RCC 7860 (cell line): ENCODE measurements at places on chromosomes 13 and 19.

DNA sequence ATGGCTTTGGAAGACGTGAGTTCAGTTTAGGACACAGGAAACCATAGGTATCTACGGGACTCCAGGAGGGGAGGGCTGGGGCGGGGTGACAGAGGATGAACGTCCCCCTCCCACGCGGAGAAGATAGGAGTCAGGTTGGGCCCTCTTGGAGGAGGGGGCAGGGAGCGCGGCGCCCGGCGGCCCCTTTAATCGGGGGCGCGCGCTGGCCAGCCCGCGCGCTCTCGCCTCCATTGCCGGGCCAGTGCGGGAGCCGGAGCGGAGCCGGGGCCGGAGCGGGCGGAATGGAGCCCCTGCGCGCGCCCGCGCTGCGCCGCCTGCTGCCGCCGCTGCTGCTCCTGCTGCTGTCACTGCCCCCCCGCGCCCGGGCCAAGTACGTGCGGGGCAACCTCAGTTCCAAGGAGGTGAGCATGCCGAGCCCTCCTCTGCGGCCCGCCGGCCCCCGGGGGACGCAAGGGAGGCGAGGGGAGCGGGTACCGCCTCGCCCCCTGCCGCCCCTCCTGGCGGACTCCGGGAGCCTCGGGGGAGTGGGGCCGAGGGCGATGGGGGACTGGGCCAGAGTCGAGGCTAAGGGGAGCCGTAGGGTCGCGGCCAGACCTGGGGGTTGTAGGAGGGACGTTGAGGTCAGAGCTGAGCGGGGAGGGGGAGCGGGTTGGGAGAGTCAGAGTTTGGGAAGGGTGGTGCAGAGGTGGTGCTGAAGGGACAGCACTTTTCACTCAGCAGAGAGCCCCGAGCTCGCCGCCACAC is at the start of gene TMEM145:
Gene TMEM145 (plus strand): TSS at position 214 of the 744 bp plus-strand sequence. CDS start 68 bp downstream, at position 282.
- DNase-seq: no peak

GRCh38 chr13:73275163-73275562 is 216.4 kb downstream of the KLF5 start:
- DNase-seq: no peak

GRCh38 chr13:113005076-113005865 is 36.3 kb downstream of the MCF2L start:
- DNase-seq: no peak

- DNase-seq: no peak
Observed at GRCh38 chr13:39542361-39542760, 60.6 kb downstream of the LHFPL6 start.

GRCh38 chr13:99863789-99864626 is 107.6 kb downstream of the ZIC5 start:
- no peak for DNase-seq

DNA sequence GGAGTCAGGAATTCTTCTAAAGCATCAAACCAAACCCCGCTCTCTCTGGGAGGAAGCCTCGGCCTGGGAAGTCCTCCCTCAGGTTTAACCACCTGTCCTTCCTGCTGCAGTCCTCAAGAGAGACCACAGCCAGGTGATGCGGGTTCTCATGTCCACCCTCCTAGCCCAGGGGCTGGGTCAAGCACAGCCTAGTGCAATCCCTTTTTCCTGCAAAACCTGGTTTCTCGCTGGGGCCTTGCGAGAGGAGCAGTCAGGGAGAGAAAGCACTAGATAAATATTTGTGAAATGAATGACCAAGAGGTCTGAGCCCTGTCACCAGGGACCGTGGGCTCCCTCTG is 2.4 kb downstream of the SLC8A2 start:
- no peak for DNase-seq

GRCh38 chr19:38867171-38867780 is 10.8 kb downstream of the RINL start:
- no peak for DNase-seq

DNA sequence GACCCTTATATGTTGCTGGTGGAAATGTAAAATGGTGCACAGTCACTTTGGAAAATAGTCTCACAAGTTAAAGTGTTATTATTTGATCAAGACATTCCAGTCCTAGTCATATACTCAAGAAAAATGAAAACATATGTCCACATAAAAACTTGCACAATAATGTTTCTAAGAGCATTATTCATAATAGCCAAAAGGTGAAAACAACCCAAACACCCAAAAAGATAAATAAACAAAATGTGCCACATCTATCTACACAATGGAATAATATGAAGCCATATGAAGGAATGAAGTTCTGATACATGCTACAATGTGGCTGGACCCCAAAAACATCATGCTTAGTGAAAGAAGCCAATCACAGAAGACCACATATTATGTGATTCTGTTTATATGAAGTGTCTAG is 14.4 kb upstream of the AKAP8 start:
- no peak for DNase-seq

DNA sequence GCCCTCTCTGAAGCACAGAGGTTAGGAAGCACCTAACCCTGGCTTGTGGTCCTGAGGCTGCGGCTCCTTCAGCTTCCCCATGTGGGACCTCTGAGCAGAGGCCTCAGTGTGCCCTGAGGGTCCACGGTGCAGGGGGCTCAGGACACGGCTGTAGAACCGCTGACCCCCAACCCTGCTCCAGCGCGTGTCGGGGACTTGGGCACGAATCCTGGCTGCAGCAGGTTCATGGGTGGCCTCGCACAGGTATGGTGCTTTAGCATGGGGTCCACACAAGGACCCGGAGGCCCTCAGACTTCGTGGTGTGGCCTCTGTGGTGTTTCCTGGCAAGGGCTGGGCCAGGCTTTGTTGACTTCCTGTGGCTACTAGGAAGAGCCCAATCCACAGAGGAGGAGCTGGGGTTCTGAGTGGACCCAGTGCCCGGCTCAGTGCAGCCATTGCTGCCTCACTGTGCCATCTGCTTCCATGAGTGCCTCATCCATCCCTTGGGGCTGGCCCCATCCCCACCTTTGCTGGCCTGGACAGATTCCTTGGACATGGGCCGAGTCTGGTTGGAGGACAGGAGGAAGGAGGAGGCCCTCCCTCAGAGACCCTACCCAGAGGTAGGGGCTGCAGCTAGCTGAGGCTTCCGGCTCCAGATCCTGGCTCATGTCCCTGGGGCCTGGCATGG is 24.5 kb downstream of the ZBTB7A start:
- DNase-seq: no peak

- peak; percentile 74 for DNase-seq
Observed at GRCh38 chr19:55209693-55210472, 582 bp upstream of the PTPRH start.

GRCh38 chr19:40807147-40808020 is 8.4 kb downstream of the EGLN2 start:
- no peak for DNase-seq

DNA sequence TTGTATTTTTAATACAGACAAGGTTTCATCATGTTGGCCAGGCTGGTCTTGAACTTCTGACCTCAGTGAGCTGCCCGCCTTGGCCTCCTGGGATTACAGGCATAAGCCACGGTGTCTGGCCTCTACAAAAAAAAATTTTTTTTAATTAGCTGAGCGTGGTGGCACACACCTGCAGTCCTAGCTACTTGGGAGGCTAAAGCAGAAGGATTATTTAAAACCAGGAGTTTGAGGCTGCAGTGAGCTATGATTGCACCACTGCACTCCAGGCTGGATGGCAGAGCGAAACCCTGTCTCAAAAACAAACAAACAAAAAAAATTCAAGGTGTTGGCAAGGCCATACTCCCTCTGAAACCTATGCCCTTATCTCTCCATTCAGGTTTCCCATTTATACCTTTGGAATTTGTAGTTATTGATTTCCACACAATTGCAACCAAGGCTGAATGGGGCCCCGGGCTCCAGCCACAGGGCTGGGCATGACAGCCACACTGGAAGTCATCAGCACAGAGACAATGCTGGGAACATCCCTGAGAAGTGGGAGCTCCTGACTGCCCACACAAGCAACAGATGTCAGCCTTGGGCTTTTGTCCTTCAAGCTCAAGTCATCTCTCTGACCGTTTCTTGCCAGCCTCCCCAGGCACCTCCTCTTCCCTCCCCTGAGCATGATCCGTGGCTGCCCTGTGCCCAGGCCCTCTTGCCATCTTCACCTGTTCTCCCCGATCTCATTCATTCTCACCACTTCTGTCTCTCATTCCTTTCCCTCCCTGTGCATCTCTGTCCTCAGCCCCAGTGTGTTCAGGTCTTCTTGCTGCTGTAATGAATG is 27.2 kb upstream of the CALM3 start:
- DNase-seq: no peak

DNA sequence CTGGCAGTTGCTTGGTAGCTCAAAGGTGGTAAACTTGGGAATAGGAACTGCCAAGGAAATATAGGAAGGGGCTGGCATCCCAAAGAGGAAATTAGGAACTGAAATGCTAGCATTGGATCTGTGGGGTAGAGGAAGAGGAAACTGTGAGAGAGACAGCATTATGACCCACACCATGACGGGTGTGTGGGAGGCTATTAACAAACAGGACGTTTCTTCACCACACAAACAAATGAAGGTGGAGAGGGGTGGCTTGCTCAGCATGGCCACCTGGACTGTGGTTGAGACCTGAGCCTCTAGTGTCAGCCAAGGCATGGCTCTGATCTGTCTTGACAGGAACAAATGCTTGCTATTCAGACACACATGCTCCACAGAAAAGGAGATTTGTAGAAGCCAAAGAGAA is 178.2 kb downstream of the B3GLCT start:
- DNase-seq: no peak

DNA sequence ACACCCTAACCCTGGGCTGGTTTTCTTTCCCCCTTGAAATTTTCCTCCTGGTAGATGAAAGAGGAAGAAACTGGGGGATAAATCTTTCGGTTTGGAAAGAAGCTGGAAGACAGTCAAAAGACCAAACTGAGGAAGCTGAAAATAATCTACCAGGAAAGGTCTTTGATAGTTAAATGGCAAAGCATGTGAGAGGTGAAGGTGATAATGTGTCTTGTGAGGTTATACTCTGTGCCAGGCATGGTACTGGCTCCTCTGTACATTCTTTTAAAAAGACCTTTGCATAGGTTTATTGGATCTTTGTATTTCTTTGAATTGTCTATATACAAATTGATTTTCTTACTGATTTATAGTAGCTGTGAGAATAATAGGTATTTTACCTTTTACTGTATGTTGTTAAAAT is 98.6 kb downstream of the FREM2 start:
- no peak for DNase-seq

DNA sequence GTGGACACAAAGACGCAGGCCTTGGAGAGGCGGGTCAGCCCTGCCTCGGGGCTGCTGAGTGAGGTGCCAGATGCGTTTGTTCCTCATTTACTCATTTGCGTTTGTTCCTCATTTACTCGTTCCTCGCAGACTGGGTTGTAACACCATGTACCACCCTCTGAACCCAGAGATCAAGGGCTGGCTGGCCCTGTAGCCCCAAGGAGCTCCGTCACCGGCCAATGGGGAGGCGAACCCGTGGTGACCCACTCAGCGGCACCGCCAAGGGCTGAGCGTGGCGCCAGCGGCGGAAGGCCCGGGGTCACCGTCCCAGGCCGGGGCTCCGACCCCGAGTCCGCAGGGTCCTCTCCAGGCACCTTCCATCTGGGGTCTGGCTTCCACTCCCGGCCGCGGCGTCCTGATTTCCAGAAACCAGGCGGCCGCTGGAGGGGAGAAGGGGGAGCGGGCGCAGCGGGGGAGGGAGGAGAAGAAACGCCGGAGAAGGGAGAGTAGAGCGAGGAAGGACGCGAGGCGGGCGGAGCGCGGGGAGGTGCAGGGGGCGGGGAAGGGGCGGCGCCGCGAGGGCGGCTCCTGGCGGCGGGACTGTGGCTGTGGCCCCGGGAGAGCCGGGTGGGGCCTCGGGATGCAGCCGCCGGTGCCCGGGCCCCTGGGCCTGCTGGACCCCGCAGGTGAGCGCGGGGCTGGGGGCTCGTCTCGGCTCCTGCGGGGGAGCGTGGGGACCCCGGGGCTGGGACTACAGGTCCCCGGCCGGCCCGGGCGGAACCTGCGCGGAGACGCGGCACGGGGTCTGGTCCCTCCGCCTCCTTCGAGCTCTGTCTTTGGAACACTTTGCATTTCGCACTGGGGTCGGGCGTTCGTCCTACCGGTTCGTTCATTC is at the start of gene TMEM255B:
Gene TMEM255B (plus strand): TSS at position 576 of the 874 bp plus-strand sequence. CDS start 44 bp downstream, at position 620.
- DNase-seq: no peak

DNA sequence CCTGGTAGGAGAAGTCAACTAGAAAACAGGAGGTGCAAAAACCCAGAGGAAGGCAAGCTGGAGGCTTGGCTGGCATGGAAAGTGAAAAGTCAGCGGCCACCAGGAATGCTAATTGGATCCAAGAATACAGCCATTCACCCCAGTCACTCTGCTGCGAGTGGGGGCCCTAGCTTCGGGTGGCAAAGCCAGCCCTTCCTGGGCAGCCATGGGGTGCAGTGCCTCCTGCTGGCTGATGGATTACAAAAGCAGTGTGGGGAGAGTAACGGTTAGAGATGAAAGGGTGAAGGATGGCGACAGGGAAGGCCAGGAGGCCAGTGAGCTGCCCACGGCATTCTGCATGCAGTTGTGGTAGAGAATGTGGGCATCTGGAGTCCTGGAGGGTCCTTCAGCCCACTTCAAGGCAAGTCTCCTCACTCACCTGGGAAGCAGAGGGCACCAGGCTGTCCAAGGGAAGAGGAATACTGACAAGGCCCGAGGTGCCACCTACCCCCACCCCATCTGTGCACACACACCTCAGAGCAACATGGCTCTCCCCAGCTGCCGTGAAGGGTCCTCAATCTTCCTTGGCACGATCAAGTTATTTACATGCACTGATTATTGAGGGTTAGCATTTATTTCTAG is 20.3 kb upstream of the EPHX3 start:
- no peak for DNase-seq

DNA sequence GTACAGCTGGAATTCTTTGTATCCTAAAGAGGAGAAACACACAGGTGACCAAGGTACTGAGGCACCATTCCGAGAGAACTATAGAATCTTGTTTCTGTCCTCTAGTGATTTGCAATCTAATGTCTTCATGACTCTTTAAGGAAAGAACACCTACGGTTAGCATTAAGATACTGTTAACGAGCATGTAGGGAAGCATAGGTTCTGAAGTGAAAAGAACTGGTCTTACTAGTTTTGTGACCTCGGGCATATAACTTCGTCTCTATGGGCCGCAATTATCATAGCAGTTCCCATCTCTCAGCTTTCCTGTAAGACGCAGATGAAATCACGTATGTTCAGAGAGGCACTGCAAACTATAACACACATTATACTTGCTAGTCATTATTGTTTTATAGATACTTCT is 193.0 kb upstream of the NBEA start:
- DNase-seq: no peak

GRCh38 chr19:17489392-17490030 is 19.2 kb downstream of the SLC27A1 start:
- no peak for DNase-seq

DNA sequence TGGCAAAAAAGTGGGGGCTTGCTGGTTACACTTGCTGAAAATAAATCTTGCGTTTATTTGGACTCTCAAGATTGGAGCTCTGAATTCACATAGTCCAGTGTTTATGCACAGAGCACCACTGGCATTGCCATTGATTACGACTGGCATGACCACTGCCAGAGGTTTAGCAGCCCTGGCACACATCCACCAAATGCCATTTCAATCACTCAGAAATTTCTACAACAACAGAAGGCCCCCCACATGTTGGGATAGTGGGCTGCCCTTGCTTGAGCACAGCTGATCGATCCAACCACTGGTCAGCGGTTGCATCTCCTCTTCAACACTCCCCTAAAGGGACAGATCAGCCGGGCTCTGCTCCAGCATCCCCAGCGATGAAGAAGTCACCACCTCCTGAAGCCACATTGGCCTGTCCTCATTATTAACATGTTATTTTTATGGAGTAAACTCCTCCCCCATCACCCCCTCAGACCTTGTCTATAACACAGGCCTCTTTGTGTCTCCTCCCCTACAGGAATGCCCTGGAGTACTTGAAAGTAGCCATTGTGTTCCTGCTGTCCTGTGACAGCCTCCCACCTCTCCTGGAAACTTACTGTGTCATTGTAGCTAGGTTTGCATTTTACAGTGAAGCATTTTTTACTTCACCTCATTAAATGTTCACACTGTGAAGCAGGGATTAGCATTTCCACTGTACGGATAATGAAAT is 51.3 kb downstream of the CDADC1 start:
- DNase-seq: no peak

GRCh38 chr13:114116734-114117133 is 15.7 kb downstream of the RASA3 start:
- DNase-seq: no peak
